ENCODE measurements at places on chromosomes 2 and 18. TPM values are rescaled to one million over a fixed set of nuclear protein-coding genes. Genes with fewer than 3 reads are reported as not detected.
A peak's percentile ranks its signal among the peaks of the same experiment; 100 is the strongest.

DNA sequence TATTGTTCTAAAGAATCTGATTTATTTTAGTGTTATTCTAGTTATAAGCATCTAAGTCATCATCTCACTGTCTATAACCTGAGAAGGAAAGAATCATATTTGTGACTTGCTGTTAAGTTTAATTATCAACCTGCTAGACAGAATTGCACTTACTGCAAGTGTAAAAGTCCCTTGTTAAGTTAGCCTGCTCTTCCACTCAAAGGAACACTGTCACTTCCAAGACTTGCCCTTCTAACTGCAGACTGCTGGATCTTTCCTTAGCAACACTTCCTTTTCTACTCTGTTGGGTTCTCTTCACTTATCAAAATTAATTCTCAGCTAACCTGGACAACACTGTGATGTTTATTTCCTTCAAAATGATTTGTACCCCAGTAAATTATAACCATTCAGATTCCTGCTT lies 323.2 kb upstream of the TFPI start:
- DNase-seq, result no peak

DNA sequence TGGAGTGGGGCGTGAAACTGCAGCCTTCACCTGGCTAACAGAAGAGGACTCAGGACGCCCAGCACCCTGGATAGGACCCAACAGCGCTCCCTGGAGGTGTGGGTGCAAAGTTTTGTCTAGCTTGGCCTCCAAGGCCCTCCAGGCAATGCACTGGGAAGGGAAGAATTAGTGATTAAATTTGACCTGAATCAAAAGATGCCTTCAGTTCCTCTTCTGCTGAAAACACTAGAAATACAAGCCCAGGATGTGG lies 779 bp upstream of the TRIB2 start:
- peak; percentile 86 for DNase-seq

DNA sequence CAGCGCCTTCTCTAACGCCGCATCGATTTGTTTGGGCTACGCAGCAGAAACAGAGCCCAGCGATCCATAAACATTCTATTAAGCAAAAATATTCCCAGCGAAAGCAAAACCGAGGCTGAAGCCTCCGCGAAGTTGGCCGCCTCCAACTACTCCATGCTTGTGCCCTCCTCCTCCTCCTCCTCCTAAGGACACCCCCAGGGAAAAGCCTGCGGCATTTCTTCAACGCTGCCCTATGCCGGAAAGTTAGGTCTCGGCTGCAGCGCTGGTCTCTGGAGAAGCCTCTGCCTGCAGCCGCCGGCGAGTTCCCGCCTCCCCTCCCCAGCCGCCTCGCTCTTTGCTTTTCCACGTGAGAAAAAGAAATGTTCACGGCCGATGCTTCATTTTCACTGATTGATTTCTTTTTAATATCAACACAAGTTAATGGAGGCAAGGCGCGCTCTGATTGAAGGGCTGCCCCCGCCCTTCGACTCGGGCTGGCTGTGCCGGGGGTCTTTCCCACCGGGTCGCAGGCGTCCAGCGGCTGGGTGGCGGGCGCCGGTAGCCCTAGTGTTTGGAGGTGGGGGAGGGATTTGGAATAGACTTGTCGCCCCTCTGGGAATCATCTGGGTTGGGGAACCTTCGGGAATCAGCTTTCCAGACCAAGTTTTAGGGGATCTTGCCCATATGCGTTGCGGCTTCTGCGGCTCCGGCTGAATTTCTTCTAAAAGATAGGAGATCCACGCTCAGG lies 3.9 kb downstream of the NRP2 start:
- DNase-seq, result no peak

Gene PLCL1
- total RNA-seq, result 6.3 TPM

GRCh38 chr2:7011356-7012083 lies 94.3 kb downstream of the RNF144A start:
- DNase-seq, result no peak

Gene COLEC12
- 79.2 TPM for total RNA-seq

Gene SLC9A4
- total RNA-seq, result not detected

GRCh38 chr2:45591073-45591472 lies 20.0 kb downstream of the SRBD1 start:
- no peak for DNase-seq

DNA sequence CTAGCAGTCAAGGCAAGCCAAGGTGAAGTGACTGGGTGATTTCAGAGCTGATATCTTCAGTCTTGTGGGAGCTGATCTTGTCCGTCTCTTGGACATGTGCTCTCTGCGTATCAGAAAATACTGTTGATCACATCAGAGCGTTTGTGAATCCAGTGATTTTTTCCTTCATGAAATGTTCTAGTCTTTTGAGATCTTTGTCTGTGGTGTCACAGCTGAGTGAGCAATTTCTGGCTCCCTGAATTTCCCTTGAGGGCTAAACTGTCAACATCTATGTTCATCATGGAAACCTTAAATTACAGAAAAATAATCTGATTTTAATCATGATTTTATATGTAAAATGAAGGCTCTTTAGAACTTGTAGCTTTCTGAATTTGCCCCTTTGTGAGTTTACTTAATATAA lies 432.0 kb downstream of the CCDC85A start:
- no peak for DNase-seq

DNA sequence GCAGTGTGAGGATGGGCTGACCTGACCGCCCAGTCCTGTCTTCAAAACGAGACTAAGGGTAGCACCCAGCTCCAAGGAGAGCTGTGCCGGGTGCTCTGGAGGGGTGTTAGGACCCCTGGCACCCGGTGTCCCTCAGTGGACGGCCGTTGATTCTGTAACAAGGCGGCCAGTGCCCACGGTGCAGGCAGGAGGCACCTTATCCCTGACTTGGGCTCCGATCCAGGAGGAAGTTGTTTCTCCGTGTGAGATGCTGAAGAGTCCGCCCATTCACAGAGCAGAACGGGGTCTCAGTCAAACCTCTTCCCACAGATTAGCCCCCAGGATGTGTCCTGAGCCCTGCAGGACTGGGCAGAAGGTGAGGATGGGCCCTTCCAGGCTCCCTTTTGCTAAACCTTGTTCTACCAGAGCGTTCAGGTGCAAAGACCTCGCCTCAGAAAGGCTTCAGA lies 123.0 kb downstream of the NFATC1 start:
- DNase-seq, result no peak

GRCh38 chr2:40395169-40396073 lies 56.5 kb downstream of the SLC8A1 start:
- no peak for DNase-seq

Gene ABCG5
- not detected for total RNA-seq

Gene ZNF2
- total RNA-seq, result 4.1 TPM

DNA sequence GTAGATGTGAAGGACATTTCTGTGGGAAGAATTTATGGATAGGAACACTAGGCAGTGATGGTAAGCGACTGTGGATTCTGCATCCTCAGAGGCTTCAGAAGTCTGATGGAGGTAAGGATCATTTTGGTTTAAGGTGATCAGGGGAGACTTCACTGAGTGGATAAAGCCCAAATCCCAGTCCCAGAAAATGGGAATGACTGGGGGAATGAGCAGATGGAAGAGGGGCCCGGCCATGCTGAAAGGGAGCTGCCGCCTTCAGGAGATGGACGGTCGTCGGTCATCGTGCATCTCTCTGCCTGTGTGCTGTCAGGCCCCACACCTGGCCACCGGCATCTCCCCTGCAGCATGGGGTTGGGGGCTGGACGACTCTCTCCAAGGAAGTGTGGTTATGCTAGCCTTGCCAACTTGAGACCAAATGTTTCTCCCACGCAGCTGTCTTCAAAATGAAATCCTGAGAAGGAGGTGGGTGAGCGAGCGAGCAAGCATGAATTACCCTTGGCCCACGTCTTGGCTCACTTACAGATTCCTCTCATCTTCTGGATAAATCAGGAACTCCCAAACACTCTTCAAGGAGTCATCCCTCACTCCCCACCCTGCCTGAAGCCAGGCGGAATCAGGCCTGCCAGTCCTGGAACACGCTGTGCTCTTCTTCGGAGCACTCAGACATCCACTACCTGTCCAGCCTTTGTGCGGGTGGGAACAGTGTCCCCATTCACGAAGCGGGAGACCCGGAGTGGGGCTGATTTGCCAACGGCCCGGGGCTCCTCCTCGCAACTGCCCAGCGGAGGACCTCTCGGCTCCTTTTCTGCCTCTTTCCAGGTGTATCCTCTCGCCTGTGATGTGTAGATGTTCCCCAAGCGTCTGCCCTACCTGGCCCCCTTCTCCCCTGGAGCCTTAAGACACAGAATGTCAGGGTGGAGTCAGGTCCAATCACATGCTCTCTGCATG lies 85.6 kb downstream of the PRKCE start:
- DNase-seq, result no peak

DNA sequence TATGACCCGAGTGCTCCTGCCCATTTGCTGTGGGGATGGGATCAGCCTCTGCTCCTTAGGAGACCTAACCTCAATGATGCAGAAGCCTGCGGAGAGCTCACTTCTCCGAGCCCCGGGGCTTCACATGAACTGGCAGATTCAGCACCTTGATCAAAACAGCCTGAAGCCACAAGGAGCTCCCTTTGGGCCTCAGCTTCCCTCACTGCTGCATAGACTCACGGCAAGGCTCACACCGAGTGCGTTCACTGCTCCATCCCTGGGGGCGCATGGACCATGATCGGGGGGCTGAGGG lies 33.0 kb downstream of the CRACDL start:
- no peak for DNase-seq

Gene KCNE4
- 1.2 TPM for total RNA-seq

Data from lower lobe of right lung (tissue), 2 donors.